ENCODE measurements at places on chromosomes 1 and 21.
A peak's percentile ranks its signal among the peaks of the same experiment; 100 is the strongest.

DNA sequence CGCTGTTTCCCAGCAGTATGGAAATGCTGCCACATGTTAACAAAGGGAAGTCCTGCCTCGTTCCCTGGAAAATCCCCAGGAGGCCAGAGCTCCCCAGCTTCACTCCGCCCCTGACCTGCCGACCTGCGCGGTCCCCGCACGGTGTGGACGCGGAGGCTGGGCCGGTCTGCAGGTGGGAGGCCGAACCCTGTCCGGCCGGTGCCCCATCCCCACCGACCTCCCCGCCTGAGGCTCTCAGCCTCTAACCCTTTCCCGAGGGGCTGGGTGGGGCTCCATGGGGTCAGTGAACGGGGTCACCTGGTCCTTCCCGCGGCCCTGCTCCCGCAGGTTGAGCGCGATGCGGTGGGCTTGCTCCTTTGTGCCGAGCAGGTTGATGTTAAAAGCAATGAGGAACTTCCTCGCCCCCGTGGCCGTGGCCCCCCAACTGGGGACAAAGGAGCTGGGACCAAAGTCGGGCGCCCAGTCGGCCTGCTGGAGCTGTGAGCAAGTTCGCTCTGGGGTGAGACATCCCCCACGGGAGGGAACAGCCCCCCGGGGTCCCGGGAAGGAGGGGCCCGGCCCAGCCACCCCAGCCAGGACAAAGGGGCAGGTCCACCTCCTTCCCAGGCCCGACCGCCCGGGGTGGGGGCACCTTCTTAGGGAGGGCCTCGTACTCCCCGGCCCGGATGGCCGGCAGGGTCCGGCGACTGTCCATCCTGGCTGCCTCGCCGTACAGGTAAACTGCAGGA, 4.0 kb downstream of the FTCD start:
- DNase-seq = no peak

DNA sequence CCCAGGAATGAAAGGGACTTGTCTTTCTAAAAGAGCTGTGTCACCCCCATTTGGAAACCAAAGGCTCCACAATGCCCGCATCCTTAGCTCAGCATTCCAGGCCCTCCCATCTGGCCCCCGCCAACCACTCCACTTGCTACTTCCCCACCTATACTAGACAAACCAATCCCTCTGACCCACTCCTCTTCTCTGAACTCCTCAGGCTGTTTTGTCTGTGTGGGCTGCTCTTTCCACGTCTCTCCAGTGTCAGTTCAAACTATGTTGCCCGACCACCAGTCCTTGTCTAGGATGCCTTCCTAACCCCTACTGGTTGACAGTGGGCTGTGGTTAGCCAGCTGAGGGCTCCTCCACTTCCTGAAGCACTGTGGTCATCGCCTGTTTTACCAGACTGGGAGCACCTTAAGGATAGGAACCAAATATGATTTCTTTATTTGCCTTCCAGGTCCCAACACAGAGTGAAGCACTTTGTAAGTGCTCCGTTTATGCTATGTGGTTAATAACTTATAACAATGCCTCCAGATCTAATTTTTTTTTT, 8.1 kb upstream of the COA7 start:
- DNase-seq = no peak

- DNase-seq = no peak
These were observed 12.5 kb downstream of the H6PD start for GRCh38 chr1:9246841-9247785.

DNA sequence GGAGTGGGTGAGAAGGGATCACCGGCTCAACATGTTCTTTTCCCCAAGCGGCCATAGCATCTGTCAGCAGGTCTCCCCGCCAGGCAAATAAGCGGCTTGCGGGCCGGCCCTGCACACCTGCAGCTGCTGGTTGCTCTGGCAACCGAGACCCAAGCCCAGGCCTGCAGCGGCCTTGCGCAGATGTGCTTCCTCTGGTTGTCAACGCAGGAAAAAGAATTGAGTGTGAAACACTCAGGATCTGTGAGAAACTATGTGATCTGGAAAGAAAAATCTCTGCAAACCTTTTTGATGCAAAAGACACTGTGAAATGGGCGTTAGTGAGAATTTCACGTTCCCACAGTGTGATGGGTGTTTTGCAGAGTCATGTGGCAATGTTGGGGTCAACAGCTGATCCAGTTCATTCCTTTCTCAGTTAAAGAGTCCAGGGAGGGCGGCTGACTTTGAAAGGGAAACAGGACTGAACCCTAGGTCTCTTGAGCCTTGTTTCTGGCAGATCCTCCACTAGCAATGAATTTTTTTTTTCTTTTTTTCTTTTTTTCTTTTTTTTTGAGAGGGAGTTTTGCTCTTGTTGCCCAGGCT, 28.4 kb downstream of the TOMM20 start:
- no peak for DNase-seq

GRCh38 chr1:33735624-33736023, 128.3 kb upstream of the HMGB4 start:
- DNase-seq = peak; percentile 7

DNA sequence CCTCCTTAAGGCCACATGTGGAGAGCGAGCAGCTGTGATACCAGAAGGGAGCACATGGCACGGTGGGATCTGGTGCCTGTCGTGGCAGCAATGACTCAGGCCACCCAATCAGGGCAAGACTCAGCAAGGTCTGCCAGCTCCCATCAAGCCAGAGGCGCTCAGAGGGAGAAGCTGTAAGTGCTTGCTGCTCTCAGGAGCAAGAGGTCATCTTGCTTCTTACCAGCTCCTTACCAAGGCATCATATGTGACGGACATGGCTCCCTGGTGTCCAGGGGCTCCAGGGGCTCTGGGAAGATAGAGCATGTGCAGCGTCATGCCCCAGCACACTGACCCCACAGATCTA, 72.9 kb downstream of the ITPKB start:
- no peak for DNase-seq

- DNase-seq = no peak
These were observed 17.4 kb downstream of the CCSAP start for GRCh38 chr1:229325401-229325800.

GRCh38 chr1:31181515-31182343, 58.0 kb downstream of the NKAIN1 start:
- DNase-seq = no peak

GRCh38 chr1:70754701-70755100, 292.9 kb downstream of the PTGER3 start:
- DNase-seq = no peak

- DNase-seq = no peak
These were observed 31.2 kb downstream of the PIK3C2B start for GRCh38 chr1:204463125-204464060.

GRCh38 chr1:4344065-4344732, 310.2 kb upstream of the AJAP1 start:
- DNase-seq = no peak

DNA sequence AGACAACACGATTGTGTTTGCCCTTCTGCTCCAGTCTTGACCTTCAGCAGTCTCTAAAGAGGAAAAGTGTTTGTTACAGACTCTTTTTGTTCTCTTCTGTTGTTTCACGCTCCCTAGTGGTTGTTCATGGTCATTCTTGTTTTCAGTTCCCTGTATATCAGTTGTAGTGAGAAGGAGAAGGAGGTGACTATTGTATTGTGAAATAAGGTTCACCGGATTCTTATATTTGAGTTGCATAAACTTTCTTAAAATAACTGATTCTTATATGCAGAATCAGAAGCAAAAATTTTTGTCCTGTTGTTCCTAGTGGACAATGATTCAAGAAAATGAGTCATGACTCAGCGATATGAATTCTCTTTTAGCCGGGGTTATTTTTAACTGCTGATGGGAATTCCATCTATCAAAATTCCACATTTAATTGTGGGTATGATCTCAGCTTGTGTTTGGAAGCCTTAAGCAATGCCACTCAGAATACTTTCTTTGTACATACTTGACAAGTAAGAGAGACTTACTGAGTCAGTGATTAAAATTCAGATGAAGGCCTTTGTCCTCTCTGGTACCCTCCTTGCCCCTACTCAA, 152.2 kb downstream of the CLEC20A start:
- DNase-seq = peak; percentile 81

- DNase-seq = no peak
These were observed 13.0 kb upstream of the C1orf174 start for GRCh38 chr1:3912809-3913685.

DNA sequence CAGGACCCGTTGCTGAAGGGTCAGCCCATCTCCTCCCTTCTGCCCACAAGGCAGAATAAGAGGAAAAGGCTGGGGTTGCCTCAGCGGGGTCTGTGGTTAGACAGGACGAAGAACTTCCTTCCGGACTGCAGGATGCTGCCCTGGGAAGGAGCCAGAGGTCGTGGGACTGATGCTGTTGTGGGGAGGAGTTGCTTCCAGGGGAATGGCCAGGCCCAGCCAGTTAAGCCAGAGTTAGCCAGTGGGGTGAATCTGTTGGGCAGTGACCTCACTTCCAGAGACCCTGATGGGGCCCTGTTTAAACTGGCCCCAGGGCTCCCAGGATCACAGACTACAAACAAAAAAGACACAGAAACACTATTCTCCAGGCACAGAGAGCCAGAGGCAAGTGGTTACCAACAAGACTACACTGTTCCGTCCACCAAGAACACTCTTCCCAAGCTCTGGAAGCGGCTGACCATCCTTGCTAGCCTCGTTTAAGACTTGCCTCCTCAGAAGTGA, 13.0 kb downstream of the FAM229A start:
- no peak for DNase-seq

GRCh38 chr1:197199923-197200271, 53.4 kb upstream of the ASPM start:
- DNase-seq = no peak

DNA sequence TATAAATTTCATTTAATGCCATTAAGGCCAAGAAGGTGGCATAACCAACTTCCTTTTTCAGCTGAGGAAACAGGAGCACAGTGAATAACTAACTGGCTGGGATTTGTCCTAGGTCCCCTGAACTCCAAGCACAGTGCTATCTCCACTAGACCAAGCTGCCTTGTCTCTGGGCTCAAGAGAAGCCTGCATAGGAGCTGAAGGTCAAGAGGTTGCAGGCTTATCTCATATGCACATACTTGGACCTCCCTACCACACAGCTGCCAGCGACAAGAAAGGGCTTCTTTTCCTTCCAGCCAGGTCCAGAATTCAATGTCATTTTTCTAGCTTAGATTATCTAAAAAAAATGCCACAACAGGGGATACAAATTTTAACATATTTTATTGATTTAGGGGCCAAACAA, 27.1 kb downstream of the AK2 start:
- DNase-seq = no peak

DNA sequence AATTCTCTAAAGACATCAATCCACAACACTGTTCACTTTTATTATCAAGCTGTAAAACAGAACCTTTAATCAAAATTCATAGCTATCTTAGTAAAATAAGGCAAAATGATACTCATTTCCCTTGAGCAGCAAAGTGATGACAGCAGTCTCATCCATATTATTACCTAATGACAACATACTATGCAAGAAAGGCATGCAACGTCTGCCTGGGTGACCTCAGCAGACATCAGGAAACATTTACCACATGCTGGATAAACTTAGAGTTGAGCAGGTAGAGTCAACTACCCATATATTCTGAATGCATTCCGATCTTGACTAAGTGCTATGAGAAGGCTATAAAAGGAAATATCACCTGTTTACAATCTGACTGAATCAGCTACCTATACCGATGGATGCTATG, 145.1 kb downstream of the SIPA1L2 start:
- no peak for DNase-seq

Data from AG09319 (cell line).